ENCODE measurements at places on chromosomes 7 and 10.
A peak's percentile ranks its signal among the peaks of the same experiment; 100 is the strongest.

GRCh38 chr10:60964257-60965235 lies 20.6 kb upstream of the RHOBTB1 start:
- DNase-seq = peak; percentile 51

GRCh38 chr7:54252256-54253035 lies 289.7 kb upstream of the VSTM2A start:
- no peak for DNase-seq

DNA sequence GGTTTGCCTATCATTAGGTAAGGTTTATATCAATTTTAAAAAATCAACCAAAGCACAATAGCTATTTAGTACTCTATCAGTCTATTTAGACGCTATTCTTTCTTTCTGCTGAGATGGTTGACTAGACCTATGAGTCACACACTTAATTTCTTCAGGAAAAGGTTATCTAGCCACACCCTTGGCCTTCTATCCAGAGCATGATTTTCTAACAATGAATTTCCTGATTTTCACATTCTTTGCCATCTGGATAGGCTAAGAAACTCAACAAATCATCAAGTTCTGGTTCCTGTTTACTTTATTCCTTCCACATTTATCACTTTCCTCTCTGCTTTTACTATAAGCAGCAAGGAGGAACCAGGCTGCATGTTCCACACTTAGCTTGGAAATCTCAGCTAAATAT lies 8.1 kb downstream of the PRPS1L1 start:
- no peak for DNase-seq

DNA sequence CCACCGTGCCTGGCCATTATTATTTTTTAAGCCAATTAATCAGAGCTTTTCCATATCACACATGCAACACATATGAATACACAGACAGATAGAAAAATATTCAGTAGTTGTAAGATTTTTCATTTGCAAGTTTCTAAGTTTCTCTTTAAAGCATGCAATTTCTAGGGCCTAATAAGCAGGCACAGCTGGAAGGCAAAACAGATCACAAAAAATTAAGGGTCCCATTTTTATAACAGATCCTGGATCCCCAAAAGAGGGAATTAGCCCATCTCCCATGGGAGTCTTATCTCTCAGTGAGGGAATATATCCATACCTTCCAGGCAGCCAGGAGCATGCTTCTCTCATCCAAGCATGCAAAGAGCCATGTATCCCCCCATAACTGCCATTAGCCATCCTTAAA lies 31.2 kb upstream of the ZNF365 start:
- no peak for DNase-seq

- DNase-seq = no peak
These were observed 544.3 kb upstream of the DPP6 start for GRCh38 chr7:153507885-153508284.

- DNase-seq = no peak
These were observed 54.9 kb upstream of the HBP1 start for GRCh38 chr7:107113866-107114265.
